ENCODE measurements at places on chromosomes 12 and 14. TPM values are rescaled to one million over a fixed set of nuclear protein-coding genes. Genes with fewer than 3 reads are reported as not detected.
A peak's percentile ranks its signal among the peaks of the same experiment; 100 is the strongest.

GRCh38 chr12:25929142-25929541 lies 29.3 kb upstream of the RASSF8 start:
- no peak for DNase-seq

GRCh38 chr12:105773471-105773870 lies 365.3 kb downstream of the NUAK1 start:
- DNase-seq, result no peak

GRCh38 chr12:114209861-114210260 lies 196.1 kb downstream of the TBX5 start:
- no peak for DNase-seq

GRCh38 chr14:90596733-90597132 lies 199.9 kb downstream of the CALM1 start:
- DNase-seq, result no peak

GRCh38 chr12:9794484-9795093 lies 32.7 kb upstream of the KLRF1 start:
- no peak for DNase-seq

- DNase-seq, result no peak
Measured at GRCh38 chr12:103948746-103949406, 16.8 kb upstream of the TDG start.

DNA sequence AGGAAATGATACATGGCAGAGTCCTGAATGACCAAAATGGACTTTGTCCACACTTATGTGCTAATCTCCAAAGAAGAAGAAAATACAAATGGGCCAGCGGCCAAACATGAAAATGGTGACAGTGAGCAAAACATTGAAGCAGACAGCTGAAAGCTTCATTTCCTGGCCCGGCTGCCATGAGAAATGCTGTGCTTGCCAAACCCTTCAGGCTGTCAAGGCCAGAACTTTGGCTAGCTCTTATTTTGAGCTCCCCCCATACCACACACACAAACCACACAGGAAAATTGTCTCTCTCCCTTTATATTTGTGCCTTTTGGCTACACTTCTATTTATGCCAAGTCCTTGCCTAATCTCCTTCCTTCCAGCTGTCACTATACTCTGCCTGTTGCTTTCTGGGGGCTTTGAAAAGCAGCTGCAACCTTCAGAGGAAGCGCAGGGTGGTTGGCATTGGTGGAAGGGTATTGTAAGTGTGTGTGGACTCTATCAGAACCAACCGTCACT lies 323.8 kb downstream of the RAD51B start:
- DNase-seq, result no peak

DNA sequence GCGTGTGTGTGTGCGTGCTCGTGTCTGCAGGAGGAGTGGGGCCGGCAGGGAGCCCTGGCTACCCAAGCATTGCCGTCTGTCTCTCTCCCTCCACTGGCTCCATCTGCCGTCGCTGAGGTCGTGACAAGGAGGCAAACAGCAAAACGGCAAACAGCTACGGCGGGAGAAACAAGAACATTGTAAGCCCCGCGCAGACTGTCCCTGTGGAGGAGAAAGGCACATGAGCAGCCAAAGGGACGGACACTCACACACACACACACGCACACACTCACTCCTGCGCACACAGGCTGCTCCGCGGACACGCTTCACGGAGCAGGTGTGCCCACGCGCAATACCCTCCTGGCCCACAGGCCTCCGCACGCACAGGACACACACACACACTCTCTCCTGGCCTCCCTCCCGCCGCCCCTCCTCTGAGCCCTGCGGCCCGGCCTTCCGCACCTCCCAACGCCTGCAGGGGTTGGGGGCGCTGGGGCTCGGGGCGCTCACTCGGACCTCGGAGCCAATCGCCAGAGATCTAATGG lies 905 bp downstream of the CISTR start:
- no peak for DNase-seq

- DNase-seq, result peak; percentile 6
Measured at GRCh38 chr12:8860165-8860961, 37.9 kb downstream of the A2ML1 start.

- DNase-seq, result no peak
Measured at GRCh38 chr14:81942071-81942470, 408.4 kb upstream of the SEL1L start.

DNA sequence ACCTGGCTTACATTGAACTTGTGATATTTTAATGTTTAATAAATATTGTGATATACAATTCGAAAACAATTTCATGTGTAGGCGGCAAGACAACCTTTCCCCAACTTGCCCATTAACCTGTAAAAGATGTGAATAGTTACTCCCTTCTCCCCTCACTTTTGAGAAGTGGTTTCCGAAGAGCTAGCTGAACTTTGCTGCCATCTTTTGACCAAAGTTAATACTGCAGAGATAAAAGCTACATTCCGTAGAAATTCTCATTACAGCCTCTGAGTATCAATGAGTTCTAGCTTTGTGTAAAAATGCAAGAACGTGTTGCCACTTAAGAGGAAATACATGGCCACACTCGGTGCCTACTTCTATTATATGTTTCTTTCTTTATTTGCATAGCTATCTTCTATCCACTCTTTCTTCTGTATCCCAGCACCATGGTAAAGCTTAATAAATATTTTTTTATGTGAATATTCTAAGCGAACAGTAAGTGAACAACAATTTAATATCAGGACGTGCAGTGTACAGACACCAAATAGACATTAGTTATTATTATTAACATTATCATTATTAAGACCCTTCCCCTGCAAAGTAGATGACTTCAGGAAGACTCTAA lies 105.1 kb upstream of the TMEM260 start:
- DNase-seq, result no peak

DNA sequence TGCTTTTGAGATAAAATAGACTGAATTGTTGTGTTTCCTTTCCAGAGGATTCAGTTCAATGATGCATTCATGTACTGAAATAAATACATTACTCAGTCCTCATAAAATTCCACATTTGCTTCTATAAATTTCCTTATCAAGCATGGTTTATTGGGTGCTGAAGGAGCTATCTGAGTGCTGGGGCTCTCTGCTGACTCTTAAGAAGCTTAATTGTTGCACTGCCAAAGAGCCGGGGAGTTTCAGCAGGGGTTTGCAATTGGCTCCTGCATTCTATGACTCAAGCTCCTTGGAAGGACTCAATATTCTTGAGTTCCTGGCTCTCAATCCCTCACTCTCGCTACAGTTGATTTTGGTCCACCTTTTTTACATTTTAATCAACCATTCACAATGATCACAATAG lies 69.8 kb upstream of the PYGL start:
- no peak for DNase-seq

DNA sequence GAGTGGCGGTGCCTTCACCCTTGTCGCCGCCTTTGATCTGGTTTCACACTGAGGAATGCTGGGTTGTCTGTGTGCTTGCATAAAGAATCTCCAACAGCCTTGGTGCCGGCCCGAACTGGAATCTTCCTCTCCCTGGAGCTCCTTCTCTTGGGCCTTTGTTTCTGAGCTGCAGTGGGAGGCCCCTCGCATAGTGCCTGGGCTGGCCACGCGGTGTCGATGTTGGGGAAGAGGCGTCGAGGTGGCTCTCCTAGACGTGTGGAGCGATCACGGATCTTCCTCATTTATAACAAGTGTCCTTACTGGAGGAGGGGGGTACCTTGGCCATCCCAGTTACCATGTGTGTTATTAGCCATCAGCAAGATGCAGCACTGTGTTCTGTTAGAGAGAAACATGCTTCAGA lies 60.6 kb downstream of the ADGRD1 start:
- no peak for DNase-seq

- DNase-seq, result no peak
Measured at GRCh38 chr14:68888883-68889282, 90.2 kb downstream of the ACTN1 start.

Gene GDF11
- 21.1 TPM for polyA plus RNA-seq

Gene DHRS7
- polyA plus RNA-seq, result 85.3 TPM

Gene AMN
- 13.4 TPM for polyA plus RNA-seq

Gene HOXC12
- 0.04 TPM for polyA plus RNA-seq

Gene IL31
- polyA plus RNA-seq, result not detected

Gene PTPN6
- 10.3 TPM for polyA plus RNA-seq

Gene MANSC4
- 0.34 TPM for polyA plus RNA-seq

Gene FOXN3
- 33.2 TPM for polyA plus RNA-seq

Gene KERA
- not detected for polyA plus RNA-seq

Gene OAS2
- polyA plus RNA-seq, result 6.9 TPM

Gene DHH
- polyA plus RNA-seq, result 0.60 TPM

Gene DPY19L2
- polyA plus RNA-seq, result 48.9 TPM

Gene SLC5A8
- 1.4 TPM for polyA plus RNA-seq

Measured in left renal pelvis (tissue), 4 donors.